Stimulated activated CD4-positive, alpha-beta T cell treated with anti-CD3 and anti-CD28 coated beads, TNF-alpha, amount 100 ng/mL, for 48 hours (primary cell): ENCODE measurements at places on chromosomes 16 and 17.

DNA sequence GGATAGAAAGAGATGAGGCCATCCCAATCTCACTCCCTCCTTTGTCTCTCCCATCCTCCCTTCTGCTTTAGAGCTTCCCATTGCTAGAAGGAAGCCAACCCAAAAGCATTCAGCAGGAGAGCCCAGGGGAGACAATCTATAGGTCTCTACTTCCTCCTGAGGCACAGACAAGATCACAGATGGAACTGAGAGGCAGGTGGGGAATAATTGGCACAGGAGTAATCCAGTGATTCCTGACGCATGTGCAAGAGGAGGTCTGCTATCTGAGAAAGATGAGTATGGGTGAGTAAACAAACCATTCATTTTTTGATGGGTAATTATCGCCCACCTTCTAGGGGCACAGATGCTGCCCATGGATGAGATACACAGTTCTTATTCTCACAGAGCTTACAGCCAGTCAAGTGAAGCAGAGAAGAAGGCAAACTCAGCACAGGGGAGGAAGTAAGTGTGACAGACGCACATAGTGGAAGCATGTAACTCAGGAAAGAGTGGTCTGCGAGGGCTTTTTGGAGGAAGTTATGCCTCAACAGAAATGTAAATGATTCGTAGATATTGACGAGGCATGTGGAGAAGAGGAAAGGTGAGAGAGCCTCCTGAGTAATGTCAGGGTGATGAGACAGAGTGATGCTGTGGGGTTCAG lies 88.9 kb upstream of the HLF start:
- no peak for DNase-seq

DNA sequence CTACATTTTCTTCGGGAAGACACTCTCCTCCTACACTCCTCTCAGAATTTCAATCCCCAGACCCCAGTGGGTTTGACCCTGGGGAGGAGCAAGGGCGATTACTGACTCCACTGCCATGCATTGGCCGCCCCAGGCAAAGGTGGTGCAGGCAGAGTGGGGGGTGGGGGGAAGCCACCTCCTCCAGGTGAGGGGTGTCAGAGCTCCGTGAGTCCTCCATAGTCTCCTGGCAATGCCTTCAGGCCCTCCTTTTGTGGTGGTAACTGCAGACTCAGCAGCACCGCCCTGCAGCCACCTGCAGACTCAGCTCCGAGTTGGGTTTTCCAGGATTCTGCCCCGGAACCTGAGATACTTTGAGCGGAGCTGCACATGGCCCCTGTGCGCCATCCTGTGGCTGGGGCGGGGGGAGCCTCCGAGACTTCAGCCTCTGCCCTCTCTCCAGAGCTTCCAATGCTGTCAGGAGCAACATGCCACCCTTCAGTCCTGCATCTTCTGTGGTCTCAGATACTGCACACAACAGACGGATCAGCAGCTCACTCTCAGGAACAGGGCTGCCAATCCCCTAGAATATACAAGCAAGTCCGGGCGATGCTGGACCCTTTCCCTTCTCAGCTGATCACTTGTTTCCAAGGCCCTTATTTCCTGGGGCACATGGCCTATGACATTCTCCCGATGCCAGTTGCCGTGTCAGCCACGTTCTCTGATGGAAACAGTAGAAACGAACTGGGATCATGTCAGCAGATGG lies 2.4 kb upstream of the SLC47A2 start:
- DNase-seq: no peak

- DNase-seq: peak; percentile 55
Measured at GRCh38 chr16:70428178-70428998, 10.5 kb downstream of the ST3GAL2 start.

DNA sequence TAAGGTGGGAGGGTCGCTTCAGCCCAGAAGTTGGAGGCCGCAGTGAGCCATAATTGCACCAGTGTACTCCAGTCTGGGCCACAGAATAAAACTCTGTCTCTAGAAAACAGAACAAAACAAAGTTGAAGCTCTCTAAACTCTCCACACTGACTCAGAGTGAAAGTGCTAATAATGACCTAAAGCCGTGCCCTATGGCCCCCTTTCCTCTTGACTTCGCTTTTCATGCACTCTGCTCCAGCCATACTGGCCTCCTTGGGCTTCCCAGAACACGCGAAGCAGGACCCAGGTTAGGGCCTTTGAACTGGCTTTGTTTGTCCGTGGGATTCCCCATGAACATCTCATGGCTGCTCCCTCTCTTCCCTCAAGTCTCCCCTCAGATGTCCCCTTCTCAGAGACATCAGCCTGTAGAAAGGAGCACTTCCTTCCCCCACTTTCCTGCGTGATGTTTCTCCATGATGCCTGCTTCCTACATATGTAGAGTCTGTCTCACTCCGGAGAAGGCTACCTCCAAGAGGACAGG lies 18.6 kb upstream of the SPN start:
- DNase-seq: no peak

DNA sequence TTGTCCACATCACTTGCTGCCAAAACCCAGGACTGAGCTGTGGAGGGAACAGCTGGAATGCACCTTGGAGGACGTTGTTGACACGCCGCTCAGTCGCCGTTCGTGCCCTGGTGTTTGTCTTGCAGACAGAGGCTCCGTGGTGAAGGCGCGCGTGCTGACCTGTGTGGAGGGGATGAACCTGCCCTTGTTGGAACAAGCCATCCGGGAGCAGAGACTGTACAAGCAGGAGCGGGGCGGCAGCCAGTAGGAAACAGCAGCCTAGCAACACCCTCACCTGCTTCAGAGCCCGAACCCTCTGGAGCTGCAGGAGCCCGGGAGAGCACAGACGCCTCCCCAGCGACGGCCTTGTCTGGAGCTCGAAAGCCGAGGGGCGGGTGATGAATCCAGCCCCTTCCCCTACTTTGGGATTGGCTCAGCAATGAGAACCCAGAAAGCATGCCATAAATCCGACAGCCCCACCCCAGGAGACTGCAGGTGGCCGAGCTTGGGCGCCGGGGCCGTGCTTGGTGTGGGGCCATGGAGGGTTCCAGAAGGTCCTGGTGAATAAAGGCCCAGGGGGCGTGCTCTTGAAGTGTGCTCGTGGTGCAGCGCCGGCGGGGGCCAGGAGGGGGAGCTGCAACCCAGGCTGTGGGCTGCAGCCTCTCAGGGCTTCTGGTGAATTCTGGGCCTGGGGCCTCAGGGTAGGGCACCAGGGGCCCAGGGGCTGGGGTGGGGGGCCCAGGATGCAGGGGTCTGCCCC lies 470 bp upstream of the CDK3 start:
- DNase-seq: peak; percentile 66

- DNase-seq: no peak
Measured at GRCh38 chr16:24319126-24319814, 63.1 kb downstream of the CACNG3 start.

DNA sequence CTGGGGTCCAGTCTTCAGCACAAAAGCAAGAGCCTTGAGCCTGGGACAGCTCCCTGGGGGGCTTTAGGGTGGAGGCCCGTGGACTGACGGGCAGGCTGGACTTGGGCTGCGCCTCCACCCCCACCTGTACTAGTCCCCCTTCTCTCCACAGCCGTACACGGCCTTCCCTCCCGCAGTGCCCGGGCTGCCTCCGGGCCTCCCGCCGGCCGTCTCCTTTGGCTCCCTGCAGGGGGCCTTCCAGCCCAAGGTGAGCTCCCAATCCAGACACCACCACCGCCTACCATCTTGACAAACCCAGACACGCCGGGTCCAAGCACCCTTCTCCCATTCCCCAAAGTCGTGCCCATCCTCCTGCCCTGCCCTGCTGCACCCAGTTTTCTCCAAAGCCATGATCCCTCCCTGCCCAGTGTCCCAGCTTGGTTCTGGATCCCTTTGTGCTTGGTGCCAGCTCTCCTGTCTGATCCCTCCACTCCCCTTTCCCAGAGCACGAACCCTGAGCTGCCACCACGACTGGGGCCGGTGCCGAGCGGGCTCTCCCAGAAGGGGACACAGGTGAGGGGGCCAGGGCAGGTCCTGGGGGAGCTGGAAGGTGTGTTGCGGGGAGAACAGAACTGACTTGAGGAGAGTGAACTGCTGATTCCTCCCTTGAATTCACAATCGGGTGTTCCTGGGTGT lies 7.1 kb downstream of the FBRS start:
- DNase-seq: no peak

GRCh38 chr17:48615047-48615962 lies at the start of gene HOXB8:
Gene HOXB8 (minus strand): TSS chr17:48615292. CDS start chr17:48614704, 588 bp downstream.
- no peak for DNase-seq

GRCh38 chr16:51431517-51432241 lies 280.6 kb upstream of the SALL1 start:
- DNase-seq: no peak
